ENCODE measurements at places on chromosomes 6 and 20.

GRCh38 chr6:121838842-121839241 lies 403.4 kb downstream of the GJA1 start:
- no peak for DNase-seq

DNA sequence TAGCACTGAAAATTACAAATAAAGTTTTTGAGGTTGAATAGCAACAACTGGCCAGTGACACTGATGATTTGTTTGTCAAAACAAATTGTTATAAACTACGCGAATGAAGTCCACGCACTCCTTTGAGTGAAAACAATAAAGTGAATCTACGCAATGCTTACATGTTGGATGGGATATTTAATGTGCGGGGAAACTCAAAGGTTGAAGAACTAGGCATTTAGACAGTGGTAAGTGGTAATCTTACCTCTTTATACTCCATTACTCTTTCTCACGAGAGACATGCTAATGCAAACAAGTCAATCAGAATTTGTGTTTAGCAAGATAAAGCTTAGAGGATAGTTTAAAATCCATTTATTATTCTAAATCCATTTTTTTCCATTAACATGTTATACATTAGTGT lies 606.4 kb downstream of the KHDRBS2 start:
- DNase-seq, result no peak

GRCh38 chr6:139904568-139904967 lies 530.1 kb upstream of the CITED2 start:
- no peak for DNase-seq

GRCh38 chr6:139311831-139312230 lies 20.0 kb upstream of the TXLNB start:
- no peak for DNase-seq

- no peak for DNase-seq
Observed at GRCh38 chr6:42264852-42265390, 47.3 kb upstream of the MRPS10 start.

DNA sequence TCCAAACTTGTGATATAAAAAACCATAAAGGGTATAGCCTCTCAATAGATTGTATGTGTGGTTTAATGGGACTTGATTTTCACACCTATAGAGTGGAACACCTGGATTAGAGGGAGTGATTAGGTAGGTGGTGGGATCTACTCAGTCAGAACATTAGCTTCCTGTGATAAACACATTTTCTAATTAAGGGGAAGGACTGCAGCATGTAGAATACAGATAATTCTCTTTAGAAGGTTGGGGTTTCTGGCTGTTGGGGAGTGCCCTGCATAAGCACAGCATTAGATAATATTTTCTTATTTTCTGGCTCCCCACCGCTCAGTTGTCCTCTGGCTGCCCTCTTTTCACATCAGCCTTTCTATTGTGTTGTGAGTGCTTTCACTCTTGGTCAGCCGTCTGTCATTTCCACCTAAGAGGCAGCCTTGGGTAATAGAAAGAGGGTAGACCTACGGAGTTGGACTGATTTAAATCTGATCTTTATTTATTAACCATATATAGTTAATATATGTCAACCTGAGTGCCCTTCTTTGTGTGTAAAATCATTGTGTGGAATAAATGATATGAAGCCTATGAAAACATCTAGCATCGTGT lies 8.0 kb downstream of the CSE1L start:
- DNase-seq, result no peak

DNA sequence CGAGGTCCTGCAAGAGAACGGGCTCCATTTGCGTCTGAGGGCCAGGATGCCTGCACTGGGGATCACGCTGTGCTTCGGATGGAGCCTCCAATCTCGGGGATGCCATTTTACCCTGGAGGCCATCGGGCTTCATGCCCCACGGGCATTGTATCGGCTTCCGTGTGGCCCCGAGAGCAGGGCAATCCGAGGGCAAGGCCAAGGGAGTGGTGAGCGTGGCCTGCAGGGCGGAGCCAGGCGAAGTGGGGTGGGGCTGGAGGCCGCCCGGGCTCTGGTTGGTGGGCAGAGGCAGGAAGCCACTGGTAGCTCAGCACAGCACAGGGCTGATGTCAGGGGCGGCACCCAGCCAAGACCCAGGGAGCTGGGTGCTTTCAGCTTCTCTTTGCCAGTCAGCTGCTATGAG lies 57.5 kb upstream of the BHLHE23 start:
- DNase-seq, result no peak

DNA sequence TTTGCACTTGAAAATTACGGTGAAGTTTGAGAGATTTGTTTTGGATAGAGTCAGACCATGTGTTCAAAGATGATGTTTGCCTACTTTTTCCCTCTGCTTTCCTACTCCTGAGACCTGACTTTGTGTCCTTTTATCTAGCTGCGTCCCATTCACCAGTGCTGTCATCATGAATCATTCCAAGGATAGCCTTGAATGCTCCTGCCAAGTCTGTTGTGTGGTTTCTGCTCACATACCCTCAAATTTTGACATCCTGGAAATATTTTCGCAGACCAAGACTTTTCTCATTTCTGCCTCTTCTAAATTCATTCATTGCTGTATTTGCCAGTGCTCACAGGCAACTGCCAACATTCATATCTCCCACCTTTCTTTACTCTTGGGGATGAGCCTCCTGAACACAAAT lies 175.9 kb upstream of the SCGN start:
- DNase-seq, result no peak

DNA sequence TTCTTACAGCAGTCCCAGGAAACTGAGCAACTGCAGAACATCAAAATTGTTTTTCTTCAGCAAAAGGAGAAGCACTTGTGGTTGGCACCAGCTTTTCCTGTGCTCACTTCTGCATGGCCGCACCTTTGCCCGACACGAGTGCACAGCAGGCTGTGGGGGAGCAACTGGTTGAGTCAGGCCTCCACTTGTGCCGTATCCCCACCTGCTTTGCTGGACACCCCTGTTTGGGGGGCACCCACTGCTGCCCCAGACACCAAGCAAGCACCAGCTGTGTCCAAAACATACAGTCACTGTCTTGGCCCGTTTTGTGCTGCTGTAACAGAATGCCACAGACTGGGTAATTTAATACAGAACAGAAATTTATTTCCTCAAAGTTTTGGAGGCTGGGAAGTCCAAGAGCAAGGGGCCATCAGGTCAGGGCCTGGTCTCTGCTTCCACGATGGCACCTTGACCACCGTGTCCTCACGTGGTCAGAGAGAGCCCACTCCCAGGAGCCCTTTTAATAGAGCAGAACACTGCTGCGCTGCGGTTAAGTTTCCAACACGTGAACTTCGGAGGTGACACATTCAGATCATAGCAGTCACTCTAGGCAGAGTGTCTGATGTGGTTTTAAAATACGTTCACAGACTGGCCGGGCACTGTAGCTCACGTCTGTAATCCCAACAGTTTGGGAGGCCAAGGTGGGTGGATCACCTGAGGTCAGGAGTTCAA lies 8.7 kb upstream of the GMEB2 start:
- no peak for DNase-seq

DNA sequence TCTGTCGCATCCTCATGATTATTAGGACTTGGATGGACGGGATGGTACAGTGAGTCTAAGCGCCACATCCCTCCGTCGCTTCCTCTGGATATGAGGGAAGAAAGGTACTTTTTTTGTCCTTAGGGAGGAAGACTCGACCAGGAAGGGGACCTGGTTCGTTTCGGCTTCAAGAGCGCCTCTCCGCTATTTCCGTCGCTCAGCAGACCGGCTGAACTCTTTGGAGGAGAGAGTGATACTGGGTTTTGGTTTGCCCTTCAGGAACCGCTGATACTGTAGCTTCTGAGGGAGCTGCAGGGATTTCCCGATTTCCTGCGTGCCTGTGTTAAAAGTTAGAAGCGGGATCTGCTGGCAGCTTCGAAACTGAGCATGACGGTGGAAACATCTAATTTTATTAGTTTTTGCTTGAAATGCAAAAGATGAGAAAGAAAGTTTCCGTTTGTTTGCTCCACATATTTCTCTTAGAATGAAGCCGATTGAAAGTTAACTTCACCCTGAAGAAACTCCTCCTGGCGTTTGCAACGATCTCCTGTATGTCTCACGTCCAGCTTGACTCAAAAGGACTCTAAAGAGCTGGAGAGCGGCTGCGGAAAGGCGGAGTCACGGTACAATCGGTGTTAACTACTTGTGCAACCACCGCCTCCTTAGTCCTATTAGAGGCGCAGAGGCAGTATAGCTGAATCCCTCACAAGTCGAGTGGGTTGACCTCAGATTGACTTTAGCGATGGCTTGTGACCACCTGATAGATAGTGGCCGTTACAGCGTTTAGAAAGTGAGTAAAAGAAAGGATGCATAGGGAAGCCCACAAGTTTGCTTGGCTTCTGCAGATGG lies 129.4 kb downstream of the TRIM27 start:
- no peak for DNase-seq

- no peak for DNase-seq
Observed at GRCh38 chr20:38790200-38791053, 15.1 kb upstream of the PPP1R16B start.

- DNase-seq, result no peak
Observed at GRCh38 chr6:100370265-100370664, 94.5 kb downstream of the SIM1 start.

- DNase-seq, result no peak
Observed at GRCh38 chr20:5164645-5165625, 38.1 kb downstream of the CDS2 start.
